ENCODE measurements at places on chromosomes 2 and 18. TPM values are rescaled to one million over a fixed set of nuclear protein-coding genes. Genes with fewer than 3 reads are reported as not detected.

HOXD13 gene
- not detected for total RNA-seq

DNA sequence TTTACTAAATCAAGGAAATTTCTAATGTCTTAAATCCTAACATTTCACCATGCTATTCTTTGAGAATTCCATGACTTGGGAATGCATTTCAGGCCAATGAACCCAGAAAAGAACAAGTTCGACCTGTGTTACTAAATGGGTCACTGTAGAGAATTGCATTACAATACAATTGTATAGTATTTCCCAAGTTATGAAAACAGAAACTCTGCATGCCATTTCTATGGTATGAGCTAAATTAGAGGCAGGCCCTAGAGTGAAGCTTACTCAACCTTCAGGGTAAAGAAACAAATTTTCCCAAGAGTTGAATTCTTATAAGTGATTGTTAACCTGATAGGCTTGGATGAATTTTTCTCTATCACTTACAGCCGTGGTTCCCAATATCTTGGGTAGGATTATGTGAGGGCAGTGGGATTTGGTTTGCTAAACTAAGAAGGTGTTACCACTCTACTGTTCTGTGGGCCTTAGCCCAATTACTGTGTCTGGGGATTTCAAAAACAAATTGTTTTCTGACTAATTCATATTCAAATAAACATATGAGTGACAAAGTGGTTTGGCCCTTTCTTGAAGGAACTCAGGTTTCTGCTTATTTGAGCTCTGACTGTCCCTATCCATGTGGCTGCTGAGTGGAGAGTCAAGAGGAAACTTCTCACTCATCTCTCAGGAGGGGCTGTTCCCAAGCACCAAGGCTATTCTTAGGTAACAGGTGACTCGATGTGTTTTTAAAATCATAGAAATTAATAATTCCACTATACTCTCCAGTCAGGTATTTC is 11.2 kb upstream of the SERPINB7 start:
- no peaks in the 10 kb centered on the region for H3K4me1 ChIP-seq
- no peak for DNase-seq

DNA sequence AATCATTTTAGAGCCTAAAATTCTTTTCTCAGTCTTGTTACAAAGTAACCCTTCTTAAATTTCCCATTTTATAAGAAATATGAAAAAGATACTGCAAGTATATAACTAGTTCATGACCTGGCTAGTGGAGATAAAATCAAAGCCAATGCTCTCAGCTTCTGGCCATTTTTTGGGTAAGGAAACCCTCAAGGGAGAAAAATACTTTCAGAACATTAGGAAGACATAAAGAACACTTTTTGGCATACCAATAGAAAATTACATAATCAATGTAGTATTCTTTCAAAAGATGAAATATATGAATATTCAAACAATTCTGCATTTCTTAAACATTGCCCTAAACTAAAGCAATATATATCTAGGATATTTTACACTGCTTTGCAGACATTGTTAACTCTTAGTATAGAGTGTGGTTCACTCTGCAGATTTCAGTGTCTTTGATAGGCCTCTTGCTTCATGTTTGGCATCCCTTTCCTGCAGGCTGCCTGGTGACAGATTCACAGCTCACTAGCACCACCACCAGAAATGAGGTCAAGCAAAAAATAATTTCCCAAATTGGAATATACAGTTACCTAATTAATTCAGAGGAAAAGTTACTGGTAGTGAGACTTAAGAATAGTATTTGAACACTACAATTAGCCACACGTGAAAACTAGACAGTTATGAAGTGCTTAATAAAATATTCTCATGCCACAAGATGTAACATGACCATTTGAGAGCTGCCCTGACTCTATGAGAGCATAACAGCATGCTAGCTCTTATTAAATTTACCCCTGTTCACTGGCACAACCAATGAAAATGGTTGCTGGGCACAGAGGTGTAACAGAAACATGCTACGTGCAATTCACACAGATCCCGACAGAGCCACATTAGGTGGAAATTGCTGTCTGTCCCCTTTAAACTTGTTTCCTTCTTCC is 36.0 kb downstream of the PAIP2B start:
- no peak overlapping the region for H3K4me3 ChIP-seq
- H3K27ac ChIP-seq = no peak overlapping the region
- H3K27me3 ChIP-seq = no peaks in the 10 kb centered on the region

ANKRD36B gene
- total RNA-seq = 12.9 TPM
